ENCODE measurements at places on chromosomes 13 and 19. TPM values are rescaled to one million over a fixed set of nuclear protein-coding genes. Genes with fewer than 3 reads are reported as not detected.

MTUS2 gene
- total RNA-seq = 3.2 TPM

DNA sequence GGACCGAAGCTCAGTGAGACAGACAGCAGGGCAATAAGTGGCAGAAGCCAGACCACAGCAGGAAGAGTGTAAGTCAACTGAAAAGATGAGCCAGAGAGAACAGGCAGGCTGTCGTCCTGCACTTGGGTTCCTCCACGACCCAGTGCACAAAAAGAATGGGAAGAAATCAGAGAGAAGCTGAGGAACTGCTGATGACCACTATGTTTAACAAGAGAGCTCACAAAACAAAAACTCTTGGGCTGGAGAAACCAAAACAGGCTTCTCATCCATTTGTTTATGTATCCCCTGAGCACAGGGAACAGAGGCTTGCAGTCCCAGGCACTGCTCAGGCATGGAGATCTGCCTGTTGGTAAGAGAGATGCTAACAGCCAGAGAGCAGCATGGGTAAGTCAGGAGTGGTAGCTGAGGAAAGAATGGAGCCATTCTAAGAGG is 14.0 kb downstream of the AKAP8L start:
- DNase-seq = no peak

- no peak for DNase-seq
These were observed 506.7 kb upstream of the PCDH9 start for GRCh38 chr13:67736646-67737420.

DNA sequence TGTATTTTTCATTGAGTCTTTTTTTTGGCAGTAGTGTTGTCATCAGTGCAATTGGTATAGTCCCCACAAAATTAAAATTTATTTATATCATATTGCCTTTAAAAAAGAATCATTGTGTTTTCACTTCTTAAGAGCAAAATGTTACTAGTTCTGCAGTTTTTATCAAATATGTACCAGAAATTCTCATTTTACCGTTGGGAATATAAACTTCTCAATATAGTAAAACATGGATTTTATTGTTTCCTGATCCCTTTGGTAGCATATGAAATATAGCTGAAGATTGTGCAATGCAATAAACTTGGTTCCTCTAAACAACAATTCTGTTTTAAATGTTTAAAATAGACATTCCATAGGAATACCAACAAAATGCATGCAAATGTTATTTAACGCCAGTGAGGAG is 306.5 kb upstream of the PCDH20 start:
- DNase-seq = no peak

SERPINE3 gene
- total RNA-seq = 0.38 TPM

DNA sequence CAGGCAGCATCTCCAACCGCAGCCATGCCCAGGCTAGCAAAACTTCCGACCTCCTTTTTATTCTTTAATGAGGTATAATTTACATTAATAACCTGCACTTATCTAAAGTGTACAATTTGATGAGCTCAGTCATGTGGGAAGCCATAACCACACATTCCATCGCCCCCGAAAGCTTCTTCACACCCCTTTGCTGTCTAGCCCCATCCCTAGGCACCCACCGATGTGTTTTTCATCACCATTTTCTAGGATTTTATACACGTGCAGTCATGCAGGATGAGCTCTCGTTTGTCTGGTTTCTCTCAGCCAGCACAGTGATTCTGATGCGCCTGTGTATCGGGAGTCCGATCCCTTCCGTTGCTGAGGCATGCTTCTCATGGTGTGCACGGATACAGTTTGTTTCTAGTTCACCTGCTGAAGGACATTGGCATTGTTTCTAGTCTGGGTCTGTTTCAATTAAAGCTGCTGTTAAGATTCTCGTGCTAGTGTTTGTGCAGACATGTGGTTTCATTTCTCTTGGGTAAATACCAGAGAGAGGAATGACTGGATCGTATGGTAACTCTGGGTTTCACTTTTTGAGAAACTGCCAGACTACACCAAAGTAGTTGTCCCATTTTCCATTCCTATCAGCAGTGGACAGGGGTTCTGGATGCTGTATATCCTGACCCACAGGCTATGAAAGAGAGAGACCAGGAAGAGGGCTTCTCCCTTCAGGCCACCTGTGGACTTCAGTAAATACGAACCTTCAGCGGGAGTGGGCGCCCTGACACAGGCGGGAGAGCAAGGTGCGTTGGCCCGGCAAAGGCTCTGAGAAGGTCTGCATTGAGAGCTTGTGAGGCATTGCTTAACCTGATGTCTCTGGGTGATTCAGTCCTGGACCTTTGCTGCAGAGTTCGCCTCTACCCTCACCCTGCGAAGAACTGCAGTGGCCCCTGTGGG is 4.9 kb downstream of the AP1M1 start:
- DNase-seq = no peak

GRCh38 chr13:19601749-19602725 is 31.4 kb upstream of the MPHOSPH8 start:
- DNase-seq = peak; percentile 82

TNFSF13B gene
- 52.3 TPM for total RNA-seq

DNA sequence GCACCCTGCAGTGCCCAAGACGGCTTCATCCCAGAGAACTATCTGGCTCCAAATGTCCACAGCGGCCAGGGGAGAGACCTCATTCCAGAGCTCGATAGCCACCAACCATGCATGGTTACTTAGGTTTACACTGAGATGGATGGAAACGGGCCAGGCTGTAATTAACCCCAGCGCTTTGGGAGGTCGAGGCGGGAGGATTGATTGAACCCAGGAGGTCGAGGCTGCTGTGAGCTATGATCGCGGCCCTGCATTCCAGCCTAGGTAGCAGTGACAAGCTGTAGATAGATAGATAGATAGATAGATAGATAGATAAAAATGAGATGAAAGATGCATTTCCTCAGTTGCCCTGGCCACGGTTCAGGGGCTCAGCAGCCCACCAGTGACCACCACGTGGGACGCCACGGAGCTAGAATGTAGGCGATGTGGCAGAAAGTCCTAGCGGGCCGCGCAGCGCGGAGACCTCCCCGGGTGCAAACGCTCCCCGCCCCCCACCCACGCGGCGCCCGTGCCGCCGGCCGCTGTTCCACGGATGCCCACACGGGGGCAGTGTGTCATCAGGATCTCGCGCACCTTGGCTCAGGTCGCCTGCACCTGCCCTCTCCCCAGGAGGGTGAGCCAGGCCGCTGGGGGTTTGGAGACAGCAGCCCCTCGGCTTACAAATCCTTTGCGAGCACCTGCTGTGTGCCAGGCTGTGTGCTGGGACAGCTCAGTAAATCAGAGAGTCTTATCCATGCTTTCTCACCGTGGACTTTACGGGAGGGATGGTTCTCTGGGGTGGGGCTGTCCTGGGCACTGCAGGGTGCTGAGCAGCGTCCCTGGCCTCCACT is 13.5 kb upstream of the TLE5 start:
- peak; percentile 91 for DNase-seq

DNA sequence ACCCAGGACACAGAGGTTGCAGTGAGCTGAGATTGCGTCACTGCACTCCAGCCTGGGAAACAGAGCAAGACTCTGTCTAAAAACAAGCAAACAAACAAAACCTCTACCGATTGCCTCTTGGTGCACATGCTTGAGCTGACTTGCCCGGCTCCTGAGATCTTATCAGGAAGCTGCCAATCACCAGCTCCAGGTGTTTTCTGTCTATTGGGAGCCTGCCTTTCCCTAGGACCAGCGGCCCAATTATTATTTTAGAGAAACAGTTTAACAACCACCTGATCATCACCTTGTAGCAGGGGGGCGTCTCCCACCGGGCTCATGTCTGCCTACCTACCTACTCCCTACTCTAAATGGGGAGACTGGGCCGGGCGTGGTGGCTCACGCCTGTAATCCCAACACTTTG is 10.8 kb downstream of the CLEC4M start:
- DNase-seq = no peak

Data from spleen (tissue), 13 donors.